ENCODE measurements at places on chromosomes 1 and 21. TPM values are rescaled to one million over a fixed set of nuclear protein-coding genes. Genes with fewer than 3 reads are reported as not detected.

DNA sequence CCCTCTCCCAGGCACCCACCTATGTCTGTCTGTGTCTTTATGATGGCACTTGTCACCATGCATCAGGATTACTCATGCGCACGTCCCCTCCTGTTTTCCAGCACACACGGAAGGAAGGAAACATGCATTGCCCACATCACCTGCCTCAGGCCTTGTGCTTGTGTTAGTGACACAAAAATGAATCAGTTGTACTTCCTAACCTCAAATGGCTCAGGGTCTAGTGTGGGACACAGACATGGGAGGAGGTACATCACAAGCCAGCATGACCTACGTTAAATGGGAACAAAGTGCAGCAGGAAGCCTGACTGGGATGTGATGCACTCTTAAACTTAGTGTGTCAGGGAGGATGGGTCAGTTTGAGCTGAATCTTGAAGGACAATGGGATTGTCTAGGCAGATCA, 126.7 kb downstream of the TRABD2B start:
- DNase-seq, result no peak
- no peaks in the 10 kb centered on the region for H3K36me3 ChIP-seq

DNA sequence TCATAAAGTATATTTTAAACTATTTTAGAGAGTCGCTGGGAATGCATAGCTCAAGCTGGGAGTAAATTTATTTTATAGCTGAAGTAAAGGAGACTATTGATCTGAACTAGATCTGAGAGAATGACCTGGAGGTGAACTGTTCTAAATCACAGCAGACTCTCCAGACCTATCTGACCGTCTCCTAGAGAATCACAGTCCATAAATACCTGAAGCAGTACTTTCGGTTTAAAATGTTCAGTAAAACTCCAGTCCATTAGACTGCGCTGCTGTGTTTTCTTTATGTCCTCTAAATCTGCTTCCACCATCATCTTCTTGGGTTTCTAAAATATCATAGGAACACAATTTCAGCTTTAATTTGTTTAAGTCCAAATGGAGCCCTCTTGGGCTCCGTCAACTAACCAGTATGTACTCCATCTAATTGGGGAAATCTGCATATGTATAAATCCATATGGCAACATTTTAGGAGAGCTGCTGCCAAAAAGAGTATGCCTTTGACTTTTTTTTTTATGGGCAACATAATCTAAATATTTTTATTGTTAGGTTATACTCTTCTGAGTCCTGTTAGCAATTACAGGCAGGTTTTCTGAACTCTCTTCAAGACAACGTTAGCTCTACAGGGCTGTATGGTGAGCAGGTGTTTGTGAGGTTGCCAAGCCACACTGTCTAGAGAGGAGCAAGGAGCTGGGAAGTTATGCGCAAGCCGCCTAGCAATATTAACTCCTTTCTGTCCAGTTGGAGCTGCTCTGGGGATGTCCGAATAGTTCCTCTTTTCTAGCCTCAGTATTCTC, 111.2 kb downstream of the SPAG17 start:
- DNase-seq, result no peak
- no peaks in the 10 kb centered on the region for H3K4me1 ChIP-seq
- no peaks in the 10 kb centered on the region for H3K27me3 ChIP-seq
- H3K27ac ChIP-seq, result no peak overlapping the region

GRCh38 chr1:233183226-233184020, 112.1 kb downstream of the PCNX2 start:
- DNase-seq, result no peak
- no peaks in the 10 kb centered on the region for H3K4me1 ChIP-seq
- no peaks in the 10 kb centered on the region for H3K36me3 ChIP-seq
- no peak overlapping the region for H3K27ac ChIP-seq

- H3K4me3 ChIP-seq, result no peak overlapping the region
- no peak for DNase-seq
- no peaks in the 10 kb centered on the region for H3K27me3 ChIP-seq
- no peaks in the 10 kb centered on the region for H3K4me1 ChIP-seq
These were observed 32.2 kb upstream of the GADD45A start for GRCh38 chr1:67652800-67653199.

DNA sequence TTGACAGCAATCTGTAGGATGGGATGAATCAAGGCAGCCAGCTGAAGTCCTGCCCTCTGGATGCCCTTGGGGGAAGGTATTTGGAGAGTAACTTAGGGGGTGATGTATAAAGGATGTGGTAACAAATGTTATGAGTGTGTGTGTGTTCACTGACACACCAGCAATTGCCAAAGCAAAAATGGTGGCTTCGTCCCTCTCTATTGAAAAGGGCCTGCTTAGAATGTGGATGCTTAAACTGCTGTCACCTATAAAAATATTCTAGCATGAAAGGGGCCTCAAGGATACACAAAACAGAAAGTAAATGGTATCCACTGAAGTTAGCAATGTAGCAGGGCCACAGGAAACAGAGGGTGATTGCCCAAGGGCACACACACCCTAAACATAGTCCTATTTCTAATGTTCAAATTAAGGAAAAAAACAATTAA, 15.1 kb upstream of the AIM2 start:
- DNase-seq, result no peak
- H3K36me3 ChIP-seq, result no peaks in the 10 kb centered on the region
- no peaks in the 10 kb centered on the region for H3K4me1 ChIP-seq
- no peaks in the 10 kb centered on the region for H3K27me3 ChIP-seq
- H3K27ac ChIP-seq, result no peak overlapping the region

DNA sequence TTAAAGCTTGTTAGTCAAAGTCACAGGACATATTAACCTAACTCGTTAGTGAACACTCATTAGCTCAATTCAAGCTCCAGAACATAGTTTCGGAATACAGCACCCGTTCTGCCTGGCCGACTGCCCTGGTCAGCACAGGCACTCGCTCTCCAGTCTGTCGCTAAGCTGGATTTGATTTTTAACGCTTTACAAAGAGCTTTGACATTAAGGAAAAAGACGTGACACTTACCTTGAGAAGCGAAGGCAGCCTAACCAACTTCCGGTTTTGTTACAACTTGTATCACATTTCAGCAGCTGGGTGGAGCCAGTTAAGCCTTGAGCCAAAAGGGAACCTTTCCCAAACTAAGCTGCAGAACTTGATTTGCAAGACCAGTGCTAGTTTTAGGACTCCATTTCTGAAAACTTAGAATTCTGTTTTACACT, at the start of gene FRRS1:
Gene FRRS1 (minus strand): TSS at position 258 of the 423 bp plus-strand sequence. CDS start 17,867 bp downstream, outside the sequence.
- no peaks in the 10 kb centered on the region for H3K36me3 ChIP-seq
- DNase-seq, result peak; percentile 80
- no peaks in the 10 kb centered on the region for H3K27me3 ChIP-seq
- peak within 1 kb of the TSS; percentile 54 for H3K4me3 ChIP-seq
- H3K4me1 ChIP-seq, result no peaks in the 10 kb centered on the region

DNA sequence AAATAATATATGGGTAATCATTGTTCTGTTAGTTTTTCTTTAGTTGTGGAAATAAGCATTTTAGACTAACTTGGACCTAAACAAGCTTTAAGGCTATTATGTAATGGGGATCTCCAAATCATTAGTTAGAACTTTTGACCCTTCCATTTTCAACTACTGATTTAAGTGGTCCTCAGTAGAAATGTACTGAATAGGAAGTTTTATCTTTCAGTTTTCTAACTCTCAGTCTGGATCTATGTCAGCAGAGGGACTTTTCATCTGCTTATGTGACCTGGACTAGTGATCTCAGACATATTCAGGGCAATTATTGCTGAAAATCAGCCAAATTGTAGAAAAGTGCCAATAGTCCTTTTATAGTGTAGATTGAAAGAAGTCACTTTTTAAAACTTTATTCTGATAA, 56.0 kb downstream of the SASS6 start:
- no peak overlapping the region for H3K27ac ChIP-seq
- H3K4me3 ChIP-seq, result no peak overlapping the region
- no peaks in the 10 kb centered on the region for H3K27me3 ChIP-seq
- H3K36me3 ChIP-seq, result peaks cover 54% of the 10 kb centered on the region
- no peaks in the 10 kb centered on the region for H3K4me1 ChIP-seq
- no peak for DNase-seq

DNA sequence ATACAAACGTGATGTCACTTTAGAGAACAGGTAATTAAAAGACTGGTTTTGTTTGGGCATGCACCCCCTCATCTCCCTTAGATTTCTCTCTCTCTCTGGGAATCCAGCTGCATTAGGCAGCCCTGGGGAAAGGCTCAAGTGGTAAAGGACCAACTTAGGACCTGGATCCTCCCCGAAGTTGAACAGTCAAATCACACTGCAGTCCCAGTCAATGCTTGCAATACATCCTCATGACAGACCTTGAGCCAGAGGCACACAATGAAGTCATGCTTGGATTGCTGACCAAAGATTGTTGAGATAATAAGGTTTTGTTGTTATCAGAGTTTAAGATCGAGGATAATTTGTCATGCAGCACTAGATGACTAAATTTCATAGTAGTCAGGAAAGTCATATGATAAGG, 1285.8 kb upstream of the NCAM2 start:
- DNase-seq, result no peak
- H3K4me1 ChIP-seq, result no peaks in the 10 kb centered on the region
- H3K27me3 ChIP-seq, result no peaks in the 10 kb centered on the region
- H3K36me3 ChIP-seq, result no peaks in the 10 kb centered on the region
- H3K4me3 ChIP-seq, result no peak overlapping the region
- H3K27ac ChIP-seq, result no peak overlapping the region

DNA sequence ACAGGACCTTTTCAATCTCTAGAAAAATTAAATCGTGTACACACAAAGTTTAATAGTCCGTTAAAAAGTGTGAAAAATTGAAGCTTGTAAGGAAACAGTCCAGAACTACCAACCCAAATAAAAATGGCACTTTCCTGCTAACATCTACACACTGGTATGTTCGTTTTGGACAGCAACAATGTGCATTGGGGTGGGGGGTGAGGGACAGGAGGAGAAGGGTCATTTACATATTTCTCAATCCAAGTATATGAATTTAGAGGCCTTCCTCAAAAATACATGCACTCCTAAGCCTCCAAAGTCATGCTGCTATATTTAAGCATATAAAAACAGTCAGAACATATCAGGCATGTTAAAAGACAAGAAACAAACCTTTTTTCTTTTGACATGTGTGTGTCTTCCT, 2.5 kb downstream of the PPP1R15B start:
- DNase-seq, result no peak
- H3K4me1 ChIP-seq, result no peaks in the 10 kb centered on the region
- H3K36me3 ChIP-seq, result peaks cover 13% of the 10 kb centered on the region
- peak overlapping the region; percentile 95 for H3K4me3 ChIP-seq

DNA sequence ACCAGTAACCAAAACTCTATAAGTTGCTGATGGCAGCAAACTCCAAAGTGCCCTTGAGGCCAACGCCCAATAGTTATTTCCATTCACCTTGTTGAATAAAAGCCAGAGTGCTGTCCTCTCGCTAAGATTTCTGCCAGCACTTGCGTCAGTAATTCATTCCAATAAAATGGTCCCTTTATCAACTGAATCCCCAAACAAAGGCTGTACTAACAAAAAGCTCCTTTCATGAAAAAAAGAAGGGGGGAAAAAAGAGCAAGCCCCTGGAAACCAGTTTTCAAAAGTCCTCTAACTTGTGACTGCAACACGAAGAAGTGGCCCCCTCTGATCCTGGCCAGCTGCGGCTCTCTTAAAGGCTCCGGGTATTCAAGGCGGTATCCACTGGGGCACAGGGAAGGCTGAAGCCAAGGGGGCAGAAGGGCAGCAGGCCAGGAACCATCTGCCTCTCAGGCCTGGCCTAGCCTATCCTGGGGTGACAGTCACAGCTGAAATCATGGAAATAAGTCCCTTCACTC, 55.8 kb upstream of the ZNF326 start:
- H3K27me3 ChIP-seq, result no peaks in the 10 kb centered on the region
- no peak overlapping the region for H3K27ac ChIP-seq
- H3K4me3 ChIP-seq, result no peak overlapping the region
- H3K4me1 ChIP-seq, result peaks cover 10% of the 10 kb centered on the region
- DNase-seq, result no peak

- H3K27me3 ChIP-seq, result no peaks in the 10 kb centered on the region
- H3K4me1 ChIP-seq, result no peaks in the 10 kb centered on the region
- no peaks in the 10 kb centered on the region for H3K36me3 ChIP-seq
- H3K27ac ChIP-seq, result no peak overlapping the region
- H3K4me3 ChIP-seq, result no peak overlapping the region
- DNase-seq, result no peak
These were observed 116.1 kb downstream of the SPATA17 start for GRCh38 chr1:217747156-217747769.

GRCh38 chr1:162304736-162305135, 71.9 kb downstream of the SPATA46 start:
- DNase-seq, result no peak
- H3K27ac ChIP-seq, result no peak overlapping the region
- H3K36me3 ChIP-seq, result no peaks in the 10 kb centered on the region
- H3K4me3 ChIP-seq, result no peak overlapping the region
- peaks cover 11% of the 10 kb centered on the region for H3K4me1 ChIP-seq

GRCh38 chr1:160166166-160166868, 14.9 kb downstream of the ATP1A4 start:
- H3K27me3 ChIP-seq, result peaks cover 8% of the 10 kb centered on the region
- no peak overlapping the region for H3K4me3 ChIP-seq
- H3K4me1 ChIP-seq, result no peaks in the 10 kb centered on the region
- DNase-seq, result no peak

DNA sequence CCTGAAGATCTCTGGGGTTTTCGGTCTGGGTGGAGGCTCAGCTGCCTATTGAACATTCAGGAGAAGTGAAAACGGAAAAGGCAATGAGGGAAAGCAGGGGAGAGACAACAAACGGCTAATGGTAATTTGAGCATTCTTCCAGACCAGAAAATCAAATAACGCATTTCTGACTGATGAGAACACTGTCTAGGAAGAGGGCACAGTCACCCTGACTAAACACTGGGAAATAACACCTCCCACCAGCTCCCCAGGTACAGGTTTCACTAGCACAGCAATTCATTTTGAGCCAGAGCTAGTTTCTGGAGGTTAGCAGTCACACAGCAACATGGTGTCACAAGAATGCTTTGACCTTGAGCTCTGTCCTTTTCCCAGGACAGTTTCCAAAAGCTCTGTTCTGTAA, 21.1 kb downstream of the NCF2 start:
- no peak overlapping the region for H3K4me3 ChIP-seq
- no peaks in the 10 kb centered on the region for H3K36me3 ChIP-seq
- no peaks in the 10 kb centered on the region for H3K27me3 ChIP-seq
- no peak overlapping the region for H3K27ac ChIP-seq
- no peak for DNase-seq
- H3K4me1 ChIP-seq, result no peaks in the 10 kb centered on the region

DNA sequence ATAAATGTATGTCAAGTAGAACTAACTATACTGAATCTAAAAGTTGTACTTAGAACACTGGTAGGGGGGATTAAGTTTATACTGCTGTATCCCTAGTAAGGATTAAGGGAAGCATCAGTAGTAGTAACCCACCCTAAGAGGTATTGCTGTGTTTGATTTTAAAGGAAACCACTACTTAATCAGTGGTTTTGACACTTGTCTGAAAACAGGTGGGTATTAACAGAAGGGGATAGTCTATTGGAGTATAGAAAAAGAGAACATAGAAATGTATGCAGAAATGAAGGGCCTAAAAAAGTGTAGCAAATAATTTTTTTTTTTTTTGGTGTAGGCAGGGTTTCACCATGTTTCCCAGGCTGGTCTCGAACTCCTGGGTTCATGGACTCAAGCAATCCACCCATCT, 2.2 kb downstream of the MIGA1 start:
- peaks cover 23% of the 10 kb centered on the region for H3K36me3 ChIP-seq
- no peaks in the 10 kb centered on the region for H3K27me3 ChIP-seq
- no peaks in the 10 kb centered on the region for H3K4me1 ChIP-seq
- no peak for DNase-seq
- H3K27ac ChIP-seq, result no peak overlapping the region

- no peak overlapping the region for H3K27ac ChIP-seq
- H3K36me3 ChIP-seq, result no peaks in the 10 kb centered on the region
- no peaks in the 10 kb centered on the region for H3K4me1 ChIP-seq
- DNase-seq, result no peak
- H3K4me3 ChIP-seq, result no peak overlapping the region
- peaks cover 4% of the 10 kb centered on the region for H3K27me3 ChIP-seq
These were observed 316.2 kb downstream of the MATN1 start for GRCh38 chr1:30406996-30407864.

Gene ASCL5
- polyA plus RNA-seq, result 0.15 TPM

Gene ANP32E
- 45.8 TPM for polyA plus RNA-seq

Gene NTRK1
- polyA plus RNA-seq, result 0.15 TPM

Gene CYP4Z1
- 0.03 TPM for polyA plus RNA-seq

Measured in large intestine (tissue), 12 donors.